ENCODE measurements at places on chromosomes 6 and 20.

GRCh38 chr6:31462964-31463870 lies 34.7 kb upstream of the MICB start:
- no peak for DNase-seq

DNA sequence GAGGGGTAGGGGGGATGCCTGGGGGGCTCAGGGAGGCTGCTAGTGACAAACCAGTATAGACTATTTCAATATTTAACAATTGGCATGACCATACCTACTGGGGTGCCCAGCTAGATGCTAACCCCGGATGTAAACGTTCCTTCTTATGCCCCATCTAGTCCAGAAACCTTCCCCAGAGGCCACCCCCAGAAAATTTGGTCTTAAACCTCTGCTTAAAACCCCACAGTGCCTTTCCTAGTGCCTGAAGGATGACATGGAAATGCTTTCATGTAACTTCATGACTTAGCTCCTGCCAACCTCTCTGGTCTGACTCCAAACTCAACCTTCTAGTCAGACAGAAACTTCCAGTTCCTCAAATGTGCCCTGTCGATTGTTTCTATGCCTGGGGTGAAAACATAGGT lies 52.0 kb downstream of the JPH2 start:
- no peak for DNase-seq

- no peak for DNase-seq
These were observed 10.3 kb upstream of the C6orf58 start for GRCh38 chr6:127566651-127567050.

DNA sequence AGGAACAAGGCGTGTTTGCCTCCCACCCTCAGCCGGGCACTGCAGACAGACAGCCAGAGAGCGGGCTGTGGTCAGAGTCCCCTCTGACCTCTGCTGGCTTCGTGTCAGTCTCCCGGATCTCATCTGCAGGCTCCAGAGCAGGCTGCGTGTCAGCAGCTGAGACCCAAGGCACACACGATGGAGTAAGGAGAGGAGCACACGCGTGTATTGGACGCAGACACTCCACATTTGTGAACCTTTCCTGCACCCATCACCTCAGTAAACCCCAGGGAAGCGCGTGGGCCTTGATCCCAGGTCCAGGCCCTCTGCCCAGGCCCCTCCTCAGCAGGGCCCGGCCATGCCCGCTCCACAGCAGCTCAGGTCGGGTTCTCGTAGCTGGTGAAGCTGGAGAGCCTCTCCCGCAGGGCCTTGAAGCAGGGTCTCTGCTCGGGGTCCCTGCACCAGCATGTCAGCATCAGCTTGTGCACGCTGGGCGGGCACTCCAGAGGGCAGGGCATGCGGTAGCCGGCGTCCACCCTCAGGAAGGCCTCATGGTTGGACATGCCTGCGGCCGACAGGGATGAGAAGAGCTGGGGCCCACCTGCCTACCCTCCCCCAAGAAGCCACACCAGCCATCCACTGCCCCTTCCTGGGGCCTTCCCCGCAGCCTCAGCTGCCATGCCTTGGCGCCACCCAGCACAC lies 7.9 kb downstream of the PTK6 start:
- no peak for DNase-seq

GRCh38 chr20:47127999-47128398 lies 228.5 kb downstream of the ZMYND8 start:
- no peak for DNase-seq

Measured in foreskin fibroblast (primary cell).